ENCODE measurements at places on chromosomes 2 and 18.
A peak's percentile ranks its signal among the peaks of the same experiment; 100 is the strongest.

- peak; percentile 43 for DNase-seq
These were observed 71.8 kb downstream of the TGOLN2 start for GRCh38 chr2:85255813-85256594.

- DNase-seq = peak; percentile 93
These were observed 25.3 kb upstream of the NOTO start for GRCh38 chr2:73176881-73177644.

DNA sequence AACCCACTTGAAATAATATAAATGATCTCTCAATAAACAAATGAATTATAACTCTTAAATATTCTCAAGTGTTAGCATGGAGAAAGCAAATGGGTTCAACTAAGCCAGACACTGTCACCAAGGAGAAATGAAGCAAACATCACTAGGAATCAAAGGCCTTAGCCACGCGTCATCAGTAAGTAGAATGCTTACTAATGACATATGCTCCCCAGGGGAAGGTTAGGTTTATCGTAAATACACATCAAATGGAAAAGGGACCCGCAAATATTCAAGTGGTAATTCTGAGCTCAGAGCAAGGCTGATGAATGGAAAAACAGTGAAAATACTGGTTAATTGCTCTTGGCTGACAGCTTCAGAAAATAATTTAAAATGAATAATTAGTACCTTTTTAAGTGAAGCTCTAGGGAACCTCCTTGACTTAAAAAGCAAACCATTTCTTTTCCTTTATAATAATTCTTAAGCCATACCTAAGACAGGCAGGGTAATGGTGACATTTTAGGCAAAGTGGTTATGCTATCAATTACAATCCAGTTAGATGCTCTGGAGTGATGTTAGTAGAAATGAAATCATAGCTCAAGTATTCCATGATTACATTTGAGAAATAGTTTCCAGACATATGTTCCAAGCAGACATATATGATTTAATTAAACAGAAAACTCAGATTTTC lies 101.5 kb downstream of the ALPK2 start:
- DNase-seq = no peak

DNA sequence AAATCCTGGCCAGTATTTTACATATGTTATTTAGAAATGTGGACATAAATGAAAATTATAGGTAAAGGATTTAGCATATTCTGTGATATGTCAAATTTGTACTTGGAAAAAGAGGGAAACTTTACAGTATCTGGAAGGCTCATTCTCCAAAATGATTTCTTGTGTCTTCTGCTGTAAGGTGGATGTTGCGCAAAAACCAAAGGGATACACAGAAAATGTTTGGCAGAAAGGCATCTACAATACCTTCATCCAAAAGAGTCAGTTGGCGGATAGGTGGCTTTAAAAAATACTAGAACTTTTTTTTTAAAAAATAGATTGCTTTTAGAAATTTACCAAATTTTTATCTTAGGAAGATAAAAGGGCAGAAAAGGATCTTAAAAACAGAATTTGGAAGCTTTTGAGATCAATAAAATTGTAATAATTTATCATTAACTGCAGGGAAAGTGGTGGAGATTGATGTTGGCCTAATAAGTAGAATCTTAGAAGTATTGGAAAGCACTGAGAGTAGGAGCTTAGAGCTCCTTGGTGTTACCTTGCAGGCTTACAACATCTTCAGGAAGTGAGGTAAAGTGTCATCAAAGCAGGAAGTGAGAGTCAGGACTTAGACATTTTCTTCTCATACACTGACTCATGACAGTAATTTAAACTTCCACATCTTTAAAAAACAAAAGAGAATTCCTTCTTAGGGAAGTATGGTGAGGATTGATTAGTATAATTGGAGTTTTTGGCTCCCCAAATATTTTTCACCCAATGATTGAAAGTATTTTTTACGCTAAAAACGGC lies 2.1 kb downstream of the NABP1 start:
- DNase-seq = no peak

Data from glutamatergic neuron (in vitro differentiated cells).